ENCODE measurements at places on chromosomes 4 and X. TPM values are rescaled to one million over a fixed set of nuclear protein-coding genes. Genes with fewer than 3 reads are reported as not detected.

Gene DCAF12L2
- not detected for total RNA-seq

Gene SUPT20HL2
- not detected for total RNA-seq

Gene FAM149A
- 9.4 TPM for total RNA-seq

Gene GAB1
- total RNA-seq, result 10.6 TPM

Gene PPP1R2C
- total RNA-seq, result not detected

Gene TMEM271
- not detected for total RNA-seq

Gene ATXN3L
- total RNA-seq, result not detected

Gene DIPK2B
- total RNA-seq, result not detected

Gene GPR173
- 2.3 TPM for total RNA-seq

Gene NAT8L
- total RNA-seq, result 0.26 TPM

Gene TGIF2LX
- not detected for total RNA-seq
